A673 (cell line): ENCODE measurements at places on chromosomes 12 and 14. TPM values are rescaled to one million over a fixed set of nuclear protein-coding genes. Genes with fewer than 3 reads are reported as not detected.
A peak's percentile ranks its signal among the peaks of the same experiment; 100 is the strongest.

GRCh38 chr12:52233462-52234207 lies 592 bp downstream of the KRT7 start:
- no peak for DNase-seq

DNA sequence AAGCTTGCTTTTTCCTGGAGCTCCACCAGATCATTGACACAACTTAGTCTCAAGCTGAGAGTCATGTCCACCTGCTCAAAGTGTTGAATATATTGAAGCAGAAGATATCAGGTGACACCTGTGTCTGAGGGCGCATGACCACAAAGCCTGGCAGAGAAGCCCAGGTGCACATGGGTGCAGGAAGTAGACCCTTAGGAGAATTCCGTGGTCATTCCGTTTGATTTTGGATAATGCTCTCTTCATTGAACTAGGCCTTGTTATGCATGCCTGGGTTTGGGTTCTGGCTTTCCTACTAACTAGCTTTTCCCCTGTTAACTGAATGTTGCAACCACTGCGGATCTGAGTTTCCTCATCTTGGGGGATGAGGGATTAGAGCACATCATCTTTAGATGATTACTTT lies 7.1 kb downstream of the ARHGDIB start:
- no peak for DNase-seq

- DNase-seq: peak; percentile 51
These were observed 3.9 kb downstream of the CTDSP2 start for GRCh38 chr12:57842342-57843294.

The ZC2HC1C gene
- 1.0 TPM in 2 replicates for total RNA-seq

DNA sequence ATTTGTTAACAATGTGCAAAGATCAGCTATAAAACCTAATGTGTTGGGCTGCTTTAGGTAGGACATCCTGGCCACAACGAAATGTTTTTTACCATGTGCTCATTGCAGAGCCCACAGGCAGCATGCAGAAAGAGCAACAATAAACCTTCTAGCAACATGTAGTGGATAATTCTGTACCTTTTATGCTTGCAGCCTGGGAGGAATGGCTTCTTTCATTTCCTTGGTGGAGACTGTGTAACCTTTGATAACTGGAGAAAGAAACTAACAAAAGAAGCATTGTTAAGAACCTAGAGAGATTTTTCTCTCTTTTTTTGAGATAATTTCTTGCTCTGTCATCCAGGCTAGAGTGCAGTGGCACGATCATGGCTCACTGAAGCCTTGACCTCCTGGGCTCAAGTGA lies 225.5 kb upstream of the PRICKLE1 start:
- DNase-seq: no peak

DNA sequence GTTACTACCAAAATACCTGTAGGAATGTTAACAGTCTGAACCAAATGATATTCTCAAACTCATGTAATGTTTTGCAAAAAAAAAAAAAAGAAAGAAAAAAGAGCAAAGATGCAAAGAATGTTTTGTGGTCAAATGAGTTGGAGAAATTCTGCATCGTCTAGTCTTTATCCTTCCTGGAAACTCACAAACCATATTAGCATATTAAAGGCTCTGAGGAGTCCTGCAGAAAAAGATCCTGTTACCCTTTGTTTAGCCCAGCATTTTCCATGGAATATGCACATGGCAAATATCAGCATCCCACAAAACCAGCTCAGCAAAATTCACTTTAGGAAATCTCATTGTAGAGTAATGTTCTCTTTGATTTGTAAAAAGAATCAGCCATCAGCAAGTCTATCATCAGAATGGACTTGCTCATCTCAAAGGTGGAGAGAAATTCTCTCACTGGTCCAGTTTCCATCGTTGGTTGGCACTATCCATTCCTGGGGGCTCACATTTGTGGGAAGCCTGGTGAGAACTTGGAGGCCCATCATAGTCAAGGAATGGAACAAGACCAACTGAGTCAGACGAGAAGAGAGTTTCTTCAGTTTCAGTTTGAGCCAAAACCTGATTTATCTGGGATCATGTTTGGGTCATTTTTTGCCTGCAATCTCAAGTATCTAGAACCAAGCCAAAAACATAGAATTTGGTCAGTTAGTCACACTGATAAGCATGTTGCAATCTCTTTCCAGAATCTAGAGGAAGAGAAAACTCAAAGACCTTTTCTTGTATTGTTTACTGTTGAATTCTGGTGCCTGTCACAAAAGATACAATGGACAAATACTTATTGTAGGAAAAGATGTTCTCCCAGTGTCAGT lies 129.8 kb downstream of the TBX5 start:
- no peak for DNase-seq

GRCh38 chr12:124238886-124239285 lies 56.0 kb upstream of the RFLNA start:
- no peak for DNase-seq

- no peak for DNase-seq
These were observed 33.7 kb downstream of the VWF start for GRCh38 chr12:6090803-6091202.

DNA sequence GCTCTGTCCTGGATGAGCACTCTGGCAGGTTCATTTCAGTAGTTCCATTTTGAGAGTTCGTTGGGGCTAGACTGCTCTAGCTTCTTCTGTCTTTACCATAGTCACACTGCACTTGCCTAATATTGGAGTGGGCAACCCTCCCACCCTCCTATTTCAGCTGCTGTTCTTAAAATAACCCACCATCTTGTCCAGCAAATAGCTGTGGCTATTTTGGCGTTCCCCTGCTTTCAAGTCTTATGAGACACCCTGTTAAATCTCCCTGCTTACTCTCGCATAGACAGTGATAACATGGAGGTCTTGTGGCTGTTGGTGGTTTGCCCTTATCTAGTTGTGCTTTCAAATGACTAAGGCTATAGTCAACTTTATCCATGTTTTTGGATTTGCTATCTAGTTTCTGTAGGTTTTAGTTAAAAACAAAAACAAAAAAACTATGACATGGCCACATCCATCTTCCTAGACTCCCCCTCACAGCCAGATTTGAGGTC lies 65.5 kb downstream of the LRP6 start:
- DNase-seq: no peak

DNA sequence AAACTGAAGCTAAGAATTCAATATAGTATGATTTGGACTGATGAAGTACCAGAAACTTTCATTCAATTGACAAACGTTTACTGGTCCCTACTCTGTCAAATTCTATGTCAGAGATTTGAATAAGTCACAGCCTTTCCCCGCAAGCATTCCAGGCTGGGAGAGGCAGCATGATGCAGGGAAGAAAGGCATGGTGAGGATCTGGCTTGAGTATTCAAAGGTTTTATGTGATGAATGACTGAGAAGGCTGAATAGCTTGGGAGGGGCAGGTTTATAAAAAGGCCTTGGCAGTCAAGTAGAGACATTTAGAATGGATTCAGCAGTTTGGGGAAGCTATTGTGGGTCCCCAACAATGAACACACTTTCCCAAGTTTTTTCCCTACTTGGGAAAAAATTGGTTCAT lies 431.8 kb downstream of the DPF3 start:
- no peak for DNase-seq

DNA sequence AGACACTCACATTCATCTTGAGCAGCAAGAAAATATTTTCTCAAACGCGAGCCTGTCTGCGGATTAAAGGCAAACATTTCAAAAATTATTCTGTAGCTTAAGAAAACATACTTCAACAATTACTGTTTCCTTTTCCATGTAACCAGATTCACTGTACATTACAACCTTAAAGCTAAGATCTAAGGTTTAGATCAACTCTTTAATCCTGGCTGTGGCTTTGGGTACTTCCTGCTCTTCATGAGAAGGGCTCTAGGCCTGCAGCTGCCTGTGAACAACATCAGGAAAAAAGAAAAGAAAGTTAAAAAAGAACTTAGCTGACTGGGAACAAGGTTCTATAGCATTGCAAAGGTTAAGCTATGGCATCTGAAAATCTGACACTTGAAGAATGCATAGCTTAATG lies 21.4 kb upstream of the PIWIL1 start:
- no peak for DNase-seq

DNA sequence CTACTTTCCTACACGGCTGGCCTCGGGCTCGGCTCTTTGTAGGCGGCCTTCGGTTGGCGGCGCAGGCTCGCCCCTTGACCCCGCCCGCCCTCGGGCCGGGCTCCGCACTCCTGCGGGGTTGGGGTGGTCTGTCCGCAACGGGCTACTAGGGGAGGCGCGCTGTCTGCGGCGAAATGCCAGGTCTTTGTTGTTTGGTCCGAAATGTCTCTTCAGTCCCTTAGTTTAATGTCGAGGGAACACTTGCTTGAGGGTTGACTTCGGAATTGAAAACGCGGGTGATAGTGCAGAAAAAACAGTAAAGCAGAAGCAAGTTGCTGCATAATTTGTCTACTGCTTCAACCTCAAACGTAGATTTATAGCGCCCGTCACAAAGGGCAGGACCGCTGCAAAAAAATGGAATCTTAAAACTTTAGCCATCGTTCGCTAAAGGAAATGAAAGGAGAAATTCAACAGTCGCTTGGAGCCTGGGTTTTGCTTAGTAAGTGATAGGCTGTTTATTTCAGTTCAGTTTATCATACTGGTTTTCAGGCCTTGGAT lies 390 bp downstream of the JKAMP start:
- peak; percentile 29 for DNase-seq
